ENCODE measurements at places on chromosomes 11 and 22. TPM values are rescaled to one million over a fixed set of nuclear protein-coding genes. Genes with fewer than 3 reads are reported as not detected.

The CFAP300 gene
- total RNA-seq = 0.47 TPM

The CHRNA10 gene
- total RNA-seq = 0.66 TPM

The IGLL5 gene
- total RNA-seq = not detected

The CRYBB2 gene
- total RNA-seq = 0.18 TPM

The KCNJ5 gene
- 0.09 TPM for total RNA-seq

The NLRP14 gene
- 0.09 TPM for total RNA-seq

The BDNF gene
- 16.0 TPM for total RNA-seq

The OLFML1 gene
- 0.09 TPM for total RNA-seq

The OR8G5 gene
- not detected for total RNA-seq

The SLC36A4 gene
- 7.1 TPM for total RNA-seq

The OOSP2 gene
- not detected for total RNA-seq

The PNPLA2 gene
- 15.0 TPM for total RNA-seq

The OR2D2 gene
- 0.47 TPM for total RNA-seq

The APOA1 gene
- 0.09 TPM for total RNA-seq

The PIK3IP1 gene
- 13.5 TPM for total RNA-seq

Measured in endothelial cell of coronary artery (primary cell).